ENCODE measurements at places on chromosomes 11 and 22.

GRCh38 chr11:131688048-131688693 lies 317.8 kb downstream of the NTM start:
- no peak for DNase-seq

DNA sequence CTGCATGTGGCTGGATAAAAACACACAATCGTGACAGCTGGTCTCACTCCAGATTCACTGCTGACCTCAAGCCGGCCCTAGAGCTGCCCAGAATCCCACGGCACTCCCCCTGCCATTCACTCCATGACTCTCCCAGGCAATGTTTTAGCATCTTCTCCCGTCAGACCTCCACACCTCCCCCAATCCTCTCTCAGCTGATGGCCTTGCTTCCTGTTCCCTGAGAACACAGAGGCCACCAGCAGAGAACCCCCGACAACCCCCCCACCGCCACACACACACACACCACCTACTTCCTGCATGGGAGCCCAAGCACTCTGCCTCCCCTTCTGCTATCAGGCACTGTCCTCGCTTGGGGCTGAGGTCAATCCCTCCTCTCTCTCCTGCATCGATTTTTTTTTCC lies 9.3 kb downstream of the TNKS1BP1 start:
- no peak for DNase-seq

- DNase-seq: no peak
These were observed 46.1 kb downstream of the SMIM38 start for GRCh38 chr11:69201764-69202370.

GRCh38 chr22:49046546-49047361 lies 780.9 kb downstream of the BRD1 start:
- no peak for DNase-seq

DNA sequence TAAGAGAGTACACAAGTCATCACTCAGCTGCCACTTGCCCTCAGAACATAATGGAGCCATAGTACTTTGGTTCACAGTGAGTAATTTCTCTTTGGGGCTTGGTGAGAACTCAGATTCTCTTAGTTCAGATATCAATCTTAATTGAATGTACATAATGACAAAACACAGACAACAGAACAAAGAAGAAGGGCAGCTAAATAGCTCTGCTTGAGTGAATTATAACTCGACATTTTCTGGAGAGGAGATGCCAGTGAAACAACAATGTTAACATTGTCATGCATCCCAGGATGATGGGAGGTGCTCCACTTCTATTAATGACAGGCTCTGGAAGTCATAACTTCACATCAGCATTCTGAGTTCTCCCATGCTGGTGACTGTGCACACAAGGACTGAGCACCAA lies 508.1 kb downstream of the TMEM135 start:
- no peak for DNase-seq

DNA sequence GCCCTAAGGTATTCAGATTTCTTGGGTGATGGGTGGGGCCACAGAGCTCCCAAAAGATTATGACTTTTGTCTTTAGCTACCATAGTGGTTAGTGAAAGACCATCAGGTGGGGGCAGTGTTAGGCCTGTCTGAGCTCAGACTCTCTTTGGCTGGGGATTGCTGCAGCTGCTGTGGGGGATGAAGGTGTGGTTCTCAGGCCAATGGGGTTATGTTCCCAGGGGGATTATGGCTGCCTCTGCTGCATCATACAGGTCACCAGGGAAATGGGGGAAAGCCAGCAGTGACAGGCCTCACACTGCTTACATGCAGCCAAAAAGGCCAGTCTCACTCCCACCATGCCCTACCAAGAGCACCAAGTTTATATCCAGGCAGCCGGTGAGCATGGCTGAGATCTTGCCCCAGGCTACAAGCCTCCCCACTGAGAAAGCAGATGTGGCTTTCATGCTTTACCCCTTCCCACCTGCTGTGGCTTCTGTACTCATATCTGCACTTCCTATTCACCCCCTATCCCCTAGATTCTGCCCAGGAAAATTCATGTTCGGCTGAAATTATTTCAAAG lies 24.8 kb downstream of the CNTF start:
- DNase-seq: no peak

DNA sequence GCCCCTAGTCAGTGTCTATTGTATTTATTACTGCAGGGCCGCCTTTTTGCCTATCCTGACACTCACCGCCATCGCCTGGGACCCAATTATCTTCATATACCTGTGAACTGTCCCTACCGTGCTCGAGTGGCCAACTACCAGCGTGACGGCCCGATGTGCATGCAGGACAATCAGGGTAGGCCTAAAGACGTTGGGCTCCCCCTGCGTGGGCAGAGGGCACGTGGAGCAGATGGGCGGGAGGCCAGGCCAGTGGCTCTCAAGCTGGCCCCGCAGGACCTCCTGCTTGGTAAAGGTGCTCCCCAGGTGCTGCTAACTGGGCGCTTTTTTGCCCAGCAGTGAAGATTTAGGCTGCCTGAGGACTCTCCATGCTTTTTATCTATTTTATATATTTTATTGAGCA lies 22.5 kb downstream of the CAT start:
- DNase-seq: no peak

DNA sequence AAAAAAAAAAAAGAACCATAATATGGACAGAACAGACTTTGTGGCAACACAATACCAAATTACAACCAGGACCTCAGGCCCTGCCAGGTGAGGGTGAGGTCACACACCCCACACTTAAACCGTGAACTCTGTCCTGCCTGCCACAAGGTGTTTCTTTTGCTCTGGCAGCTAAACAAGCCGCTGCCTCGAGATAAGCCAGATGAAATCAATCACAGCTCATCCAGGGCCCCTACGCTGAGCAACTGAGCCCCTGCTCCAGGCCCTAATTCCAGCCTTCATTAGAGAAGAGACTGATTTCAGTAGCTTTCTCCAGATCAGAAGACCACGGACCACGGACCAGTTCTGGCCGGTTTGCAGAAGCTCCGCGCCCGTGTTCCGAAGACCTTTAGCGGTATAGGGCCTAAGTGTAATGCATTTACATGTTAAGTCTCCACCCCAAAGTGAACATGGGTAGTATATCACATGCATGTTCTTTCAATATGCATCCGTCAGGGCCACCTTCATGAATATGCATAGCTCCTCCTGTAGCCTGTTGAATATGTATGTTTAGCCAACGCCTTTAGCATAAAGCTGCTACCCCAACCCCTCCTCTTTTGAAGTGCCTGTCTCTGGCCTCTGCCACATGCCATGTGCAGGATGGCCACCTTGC lies 14.8 kb upstream of the RAC2 start:
- DNase-seq: no peak

DNA sequence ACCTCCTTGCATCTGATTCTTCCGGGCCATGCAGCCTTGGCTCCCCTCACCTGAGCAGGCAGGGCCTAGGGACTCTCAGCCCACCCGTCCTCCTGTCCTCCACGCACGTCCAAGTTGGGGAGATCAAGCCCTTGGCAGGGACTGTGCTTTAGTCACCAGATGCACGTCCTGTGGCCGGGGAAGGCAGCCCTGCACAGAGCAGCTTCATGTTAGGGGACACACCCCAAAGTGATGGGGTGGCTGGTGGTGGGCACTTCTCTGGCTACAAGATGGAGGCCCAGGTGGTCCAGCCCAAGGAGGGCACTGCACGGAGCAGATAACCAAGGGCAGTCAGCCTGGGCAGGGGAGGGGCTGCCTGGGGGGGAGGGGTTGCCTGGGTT lies 1.2 kb downstream of the MUC5B start:
- DNase-seq: no peak

GRCh38 chr11:115357066-115357465 lies 147.1 kb downstream of the CADM1 start:
- no peak for DNase-seq

DNA sequence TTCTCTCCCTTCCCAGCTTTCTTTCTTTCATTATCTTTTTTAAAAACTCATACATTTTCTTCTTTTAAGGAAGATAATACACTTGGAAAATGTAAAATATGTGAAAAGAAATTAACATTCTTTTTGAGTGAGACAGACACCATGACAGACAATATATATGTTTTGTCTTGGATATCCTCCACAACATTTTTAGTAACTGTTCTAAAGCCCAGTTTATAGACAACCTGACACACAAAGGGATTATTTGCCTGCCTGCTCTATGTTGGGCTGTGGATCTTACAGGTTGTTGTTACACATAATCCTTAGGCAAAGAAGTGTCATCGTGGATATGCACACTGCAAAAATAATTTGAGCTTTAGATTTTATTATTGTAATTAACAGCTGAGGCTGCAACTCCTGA lies 301.4 kb upstream of the PDGFD start:
- no peak for DNase-seq

- DNase-seq: no peak
These were observed 118.2 kb upstream of the SLC5A12 start for GRCh38 chr11:26839911-26840698.

- DNase-seq: no peak
These were observed 402.0 kb upstream of the CADM1 start for GRCh38 chr11:115906171-115906570.

GRCh38 chr11:98710986-98711385 lies 309.8 kb upstream of the CNTN5 start:
- DNase-seq: no peak

DNA sequence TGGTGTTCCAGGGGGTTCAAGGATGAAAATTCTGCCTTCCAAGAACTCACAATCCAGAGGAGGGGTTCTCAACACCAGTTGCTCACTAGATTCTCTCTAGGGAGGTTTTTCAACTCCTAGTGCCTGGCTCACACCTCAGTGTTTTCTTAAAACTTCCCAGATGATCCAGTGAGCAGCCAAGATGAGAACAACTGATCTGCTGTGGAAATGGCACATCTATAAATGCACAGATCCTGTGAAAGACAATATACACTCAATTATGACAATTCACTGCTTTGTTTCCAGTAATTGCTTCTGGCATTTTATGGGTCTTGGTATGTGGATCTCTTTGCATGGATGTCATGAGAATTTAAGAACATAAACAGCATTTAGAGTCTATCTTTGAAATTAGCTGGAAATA lies 45.2 kb upstream of the PRSS23 start:
- no peak for DNase-seq

DNA sequence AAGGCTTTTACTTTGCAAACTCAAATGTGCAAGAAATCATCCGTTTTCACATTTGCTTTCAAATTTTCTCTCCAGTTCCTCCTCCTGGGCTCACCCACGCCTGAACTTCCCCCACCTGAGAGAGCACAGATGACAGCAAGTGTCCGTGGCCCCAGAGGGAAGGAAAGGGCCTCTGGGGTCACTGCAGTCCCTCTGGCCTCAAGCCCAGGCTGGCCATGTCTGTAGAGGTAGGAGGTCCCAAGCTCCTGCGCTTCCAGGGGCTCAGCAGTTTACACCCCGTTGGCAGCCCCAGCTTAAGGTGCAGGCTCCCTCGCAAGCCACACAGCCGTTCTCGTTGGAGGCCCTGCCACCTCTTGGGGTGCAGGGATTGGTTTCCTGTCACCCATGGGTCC lies 40.5 kb upstream of the PRDM11 start:
- no peak for DNase-seq

DNA sequence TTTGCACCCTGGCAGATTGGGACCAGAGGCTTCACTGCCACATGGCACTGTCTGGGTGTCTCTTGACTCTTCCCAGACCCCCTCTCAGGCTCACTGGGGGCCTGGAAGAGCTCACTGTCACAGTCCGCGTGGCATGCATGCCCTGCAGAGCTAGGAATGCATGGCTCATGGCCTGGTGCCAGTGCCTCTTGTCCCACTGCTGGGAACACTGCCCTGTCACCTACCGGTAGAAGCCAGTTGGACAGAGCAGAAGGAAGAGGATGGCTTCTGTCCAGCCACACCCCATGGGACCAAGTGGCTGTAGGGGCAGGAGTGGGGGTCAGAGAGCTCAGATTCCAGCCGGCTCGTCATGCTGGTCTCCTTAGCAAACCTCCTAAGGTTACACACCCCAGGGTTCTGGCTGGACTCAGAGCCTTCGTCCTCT lies 29.7 kb downstream of the MB start:
- DNase-seq: no peak

GRCh38 chr11:95668131-95668530 lies 121.5 kb downstream of the FAM76B start:
- no peak for DNase-seq

GRCh38 chr22:38925571-38926041 lies 31.8 kb upstream of the APOBEC3A start:
- DNase-seq: no peak

DNA sequence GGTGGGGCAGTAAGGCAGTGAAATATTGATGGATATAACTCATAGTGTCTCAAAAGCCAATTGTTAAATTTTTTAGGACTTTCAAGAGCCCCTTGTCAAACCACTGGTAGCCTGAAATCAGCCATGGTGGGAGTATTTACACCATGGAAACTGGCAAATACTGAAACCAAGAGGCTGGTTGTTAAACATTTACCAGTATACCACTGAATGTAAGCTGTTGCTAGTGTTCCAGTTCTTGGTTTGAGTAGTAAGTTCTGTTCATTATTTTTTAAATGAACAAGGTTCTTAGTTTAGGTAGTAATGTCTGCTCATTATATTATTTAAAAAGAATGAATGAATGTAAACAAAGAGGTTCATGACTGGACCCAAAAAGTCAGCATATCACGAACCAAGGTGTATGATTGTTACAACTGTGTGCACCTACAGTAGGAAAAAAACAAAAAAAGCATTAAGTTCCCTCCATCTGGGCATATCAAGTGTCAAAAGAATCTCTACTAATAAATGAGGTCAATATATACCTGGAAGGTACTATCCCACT lies 4.5 kb upstream of the EIF3F start:
- DNase-seq: no peak

DNA sequence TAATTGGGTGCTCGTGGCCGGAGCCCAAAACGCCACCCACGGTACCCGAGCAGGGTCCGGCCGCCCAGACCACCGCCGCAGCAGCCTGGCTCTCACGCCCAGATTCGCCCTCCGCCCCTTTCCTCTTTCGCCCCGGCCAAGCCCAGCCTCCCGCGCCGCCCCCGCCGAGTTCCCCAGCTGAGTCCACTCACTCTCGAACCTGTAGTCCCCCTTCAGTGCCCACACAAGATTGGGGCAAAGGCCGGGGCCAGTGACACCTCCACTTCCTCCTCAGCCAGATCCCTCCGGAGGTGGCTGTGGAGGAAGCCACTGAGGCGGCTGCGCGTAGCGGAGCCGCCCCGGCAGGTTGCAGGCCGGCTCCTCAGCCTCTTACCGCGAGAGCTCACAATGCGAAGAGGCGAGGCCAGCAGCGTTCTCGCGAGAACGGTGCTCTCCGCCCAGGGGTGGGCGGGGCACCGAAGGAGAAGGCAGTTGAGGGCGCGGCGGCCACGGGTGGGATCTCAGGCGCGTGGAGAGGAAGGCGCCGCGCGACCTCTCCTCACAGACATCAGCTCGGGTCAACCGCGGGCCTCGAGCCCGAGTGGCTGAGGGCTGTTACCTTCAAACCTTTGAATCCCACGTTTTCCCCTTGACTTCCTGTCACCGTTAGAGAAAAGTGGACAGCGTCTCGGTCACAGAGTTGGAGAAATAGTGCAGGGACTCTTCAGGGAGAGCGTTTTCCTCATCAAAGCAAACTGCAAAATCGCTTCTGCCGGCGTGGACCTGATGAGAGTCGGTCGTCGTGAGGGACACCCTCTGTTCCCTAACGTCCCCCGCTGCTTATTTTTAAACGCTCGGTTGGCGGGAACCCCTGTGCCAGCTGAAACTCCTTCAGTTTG lies at the start of gene BTBD10:
Gene BTBD10 (minus strand): TSS at position 322 of the 878 bp plus-strand sequence. CDS start 18,098 bp downstream, outside the sequence.
- DNase-seq: peak; percentile 95

- DNase-seq: no peak
These were observed 310.1 kb downstream of the CADM1 start for GRCh38 chr11:115193914-115194801.

All from T-cell (primary cell).